CD4-positive, alpha-beta T cell treated with Interleukin-12 subunit alpha and Interleukin-12 subunit beta, for 1 hour (primary cell): ENCODE measurements at places on chromosomes 11 and 22.

DNA sequence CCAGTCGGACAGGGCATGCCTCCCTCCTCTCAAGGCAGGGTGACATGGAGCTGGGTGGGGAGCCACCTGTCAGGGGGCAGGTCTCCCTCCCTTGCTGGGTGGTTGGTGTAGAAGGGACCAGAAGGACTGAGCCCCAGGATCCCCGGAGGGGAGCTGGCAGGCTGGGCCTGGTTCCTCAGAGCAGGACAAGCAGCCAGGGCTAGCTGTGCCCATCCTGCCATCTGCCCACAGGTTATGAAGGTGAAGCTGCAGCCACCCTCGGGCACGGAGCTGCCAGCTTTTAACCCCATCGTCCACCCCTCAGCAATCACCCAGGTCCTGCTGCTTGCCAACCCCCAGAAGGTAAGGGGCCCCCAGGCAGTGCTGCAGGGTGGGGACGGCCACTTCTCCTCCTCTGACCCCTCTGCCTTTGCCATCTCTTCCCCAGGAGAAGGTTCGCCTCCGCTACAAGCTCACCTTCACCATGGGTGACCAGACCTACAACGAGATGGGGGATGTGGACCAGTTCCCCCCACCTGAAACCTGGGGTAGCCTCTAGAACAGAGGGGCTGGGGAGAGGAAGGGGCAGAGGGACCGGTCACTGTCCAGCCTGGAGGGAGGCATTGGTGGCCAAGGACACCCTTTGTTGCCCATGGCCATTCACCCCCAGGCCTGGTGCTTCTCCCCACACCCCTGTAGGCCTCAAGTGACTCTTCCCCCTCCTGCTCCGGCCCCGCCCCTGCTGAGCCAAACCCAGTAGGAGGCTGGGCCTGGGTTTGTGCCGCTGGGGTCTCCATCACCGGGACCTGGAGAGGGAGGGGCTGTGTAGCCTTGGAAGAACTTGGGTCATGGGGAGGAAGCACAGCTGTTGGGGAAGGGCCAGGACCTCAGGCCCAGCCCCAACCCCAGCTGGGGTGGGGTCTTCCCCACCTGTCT is 7.0 kb upstream of the SH3BP1 start:
- no peak for DNase-seq

DNA sequence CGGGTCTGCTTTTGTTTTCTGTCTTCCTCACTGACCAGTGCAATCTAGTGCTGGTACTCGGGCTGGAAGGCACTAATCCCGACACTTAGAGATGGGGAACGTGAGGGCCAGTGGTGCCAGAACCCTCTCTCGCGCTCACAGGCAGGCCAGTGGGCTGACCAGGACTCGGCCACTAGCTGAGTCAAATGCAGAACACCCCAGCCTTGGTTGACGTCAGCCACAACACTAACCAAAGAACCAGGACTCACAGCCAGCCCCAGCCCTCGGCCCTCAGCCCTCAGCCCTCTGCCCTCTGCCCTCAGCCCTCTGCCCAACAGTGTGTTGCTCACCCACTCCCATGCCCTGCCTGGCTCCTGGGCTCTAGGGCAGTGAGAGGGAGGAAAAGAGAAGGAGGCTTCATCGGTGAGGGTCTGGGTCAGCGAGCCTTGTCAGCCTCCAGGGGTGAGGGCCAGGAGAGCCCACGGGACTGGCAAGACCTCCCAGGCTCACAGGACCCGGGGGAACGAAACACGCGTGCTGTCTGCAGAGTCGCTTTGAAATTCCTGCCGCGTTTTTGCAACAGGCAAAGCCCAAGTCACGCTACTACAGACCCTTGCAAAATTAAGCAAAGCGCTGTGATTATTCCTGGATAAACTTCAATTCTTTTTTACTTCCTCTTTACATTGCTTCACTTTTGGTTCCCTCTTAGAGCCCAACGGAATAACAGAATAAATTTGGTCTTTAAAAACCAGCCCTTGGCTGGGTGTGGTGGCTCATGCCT is 27.5 kb downstream of the KIAA0930 start:
- DNase-seq: no peak

- no peak for DNase-seq
Observed at GRCh38 chr22:42645938-42646568, 3.1 kb downstream of the CYB5R3 start.

DNA sequence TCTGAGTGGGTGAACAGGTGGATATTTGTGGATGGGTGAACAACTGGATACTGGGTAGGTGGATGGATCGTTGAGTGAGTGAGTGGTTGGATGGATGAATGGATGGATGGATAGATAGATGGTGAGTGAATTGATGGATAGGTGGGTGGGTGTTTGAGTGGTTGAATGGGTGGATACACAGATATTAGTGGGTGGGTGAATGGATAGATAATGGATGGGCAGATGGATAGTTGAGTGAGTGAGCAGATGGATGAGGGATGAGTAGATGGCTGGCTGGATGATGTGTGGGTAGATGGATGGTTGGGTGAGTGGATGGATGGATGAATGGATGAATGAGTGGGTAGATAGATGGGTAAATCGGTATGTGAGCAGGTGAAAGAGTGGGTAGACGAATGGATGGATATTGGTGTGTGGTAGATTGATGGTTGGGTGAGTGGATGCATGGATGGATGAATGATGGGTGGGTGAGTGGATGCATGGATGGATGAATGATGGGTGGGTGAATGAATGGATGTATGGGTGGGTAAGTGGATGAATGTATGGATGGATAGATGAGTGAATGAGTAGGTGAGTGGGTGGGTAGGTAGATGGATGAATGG is 406.7 kb downstream of the MN1 start:
- no peak for DNase-seq

- no peak for DNase-seq
Observed at GRCh38 chr11:6523253-6523652, 26.2 kb downstream of the DNHD1 start.

- no peak for DNase-seq
Observed at GRCh38 chr11:31874631-31875191, 63.6 kb upstream of the PAX6 start.

DNA sequence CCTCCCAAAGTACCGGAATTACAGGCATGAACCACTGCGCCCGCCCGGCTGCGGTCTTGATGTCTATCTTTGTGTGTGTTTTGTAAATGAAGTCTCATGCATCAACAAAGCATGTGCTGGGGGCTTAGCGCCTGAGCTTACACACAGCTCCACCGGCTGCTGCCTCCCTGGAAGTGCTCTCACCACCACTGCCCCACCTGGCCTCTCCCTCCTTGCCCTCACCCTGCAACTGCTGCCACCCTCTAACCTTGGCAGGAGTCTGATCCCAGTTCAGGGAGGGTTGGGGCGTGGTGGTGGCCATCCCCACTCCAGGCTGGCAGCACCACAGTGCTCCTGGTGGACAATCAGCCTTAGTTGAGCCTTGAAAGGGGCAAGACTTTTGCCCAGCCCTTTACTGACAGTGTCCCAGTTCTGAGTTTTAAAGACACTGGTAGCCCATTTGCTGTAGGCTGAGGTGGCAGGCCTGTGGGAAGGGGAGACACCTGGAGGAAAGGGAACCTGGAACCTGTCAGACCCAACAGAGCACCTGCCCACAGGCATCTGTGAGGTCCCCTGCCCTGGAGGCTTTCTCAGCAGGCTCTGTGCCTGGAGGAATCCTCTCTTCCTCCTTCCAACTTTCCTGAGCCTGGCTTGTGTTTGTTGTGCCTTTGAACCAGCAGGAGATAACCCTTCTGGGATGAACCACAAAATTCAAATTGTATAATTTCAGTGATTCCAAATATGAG is 42.4 kb upstream of the WEE1 start:
- no peak for DNase-seq

DNA sequence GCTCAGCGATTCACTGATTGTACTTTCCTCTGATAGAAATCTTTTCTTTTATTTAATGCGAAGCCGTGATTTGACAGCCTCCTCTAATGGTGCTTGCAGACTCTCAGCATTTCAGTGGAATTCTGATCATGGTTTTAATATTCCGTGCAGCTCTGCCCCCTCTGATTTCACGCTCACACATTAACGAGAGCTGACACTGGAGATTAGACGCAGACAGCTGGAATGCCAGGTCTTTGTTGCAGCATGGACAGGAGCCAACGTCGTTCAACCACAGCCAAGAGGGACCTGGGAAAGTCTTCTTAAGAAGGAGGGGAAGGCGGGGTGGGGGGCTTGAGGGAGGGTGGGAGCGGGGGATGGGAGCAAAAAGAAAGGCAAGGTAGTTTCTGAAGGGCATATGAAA is 186.4 kb downstream of the BLID start:
- DNase-seq: no peak
